ENCODE measurements at places on chromosomes 6 and 20.

DNA sequence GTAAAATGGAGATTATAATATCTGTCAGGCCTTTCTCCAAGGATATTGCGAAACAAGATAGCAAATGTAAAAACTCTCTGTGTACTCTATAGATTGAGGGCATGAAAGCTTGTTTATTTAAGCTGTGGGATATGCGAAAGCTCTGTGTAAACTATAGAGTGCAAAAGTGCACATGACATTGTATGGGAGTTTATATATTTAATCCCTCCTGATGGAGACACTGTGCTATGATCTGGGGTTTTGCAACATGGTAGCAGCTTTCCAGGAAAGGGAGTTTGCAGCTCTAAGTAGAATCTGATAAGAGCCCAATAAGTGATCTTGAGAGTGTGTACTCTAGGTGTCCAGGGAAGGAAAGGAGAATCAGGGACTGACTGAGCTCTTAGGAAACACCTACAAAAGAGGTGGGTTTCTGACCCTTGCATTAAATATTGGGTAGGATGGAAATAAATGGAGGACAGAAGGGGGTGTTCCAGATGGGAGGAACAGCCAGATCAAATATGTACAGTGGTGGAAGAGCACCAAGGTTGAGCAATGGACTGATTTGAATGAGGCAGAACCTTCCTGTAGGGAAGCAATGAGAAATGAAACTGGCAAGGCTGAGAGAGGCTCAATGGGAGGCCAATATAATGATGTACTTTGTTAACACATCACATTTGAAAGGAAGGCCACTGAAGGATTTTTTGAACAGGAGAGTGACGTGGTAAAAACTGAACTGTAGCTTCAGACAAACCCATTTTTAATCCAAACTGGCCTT is 450.1 kb downstream of the GJA1 start:
- no peak for DNase-seq

DNA sequence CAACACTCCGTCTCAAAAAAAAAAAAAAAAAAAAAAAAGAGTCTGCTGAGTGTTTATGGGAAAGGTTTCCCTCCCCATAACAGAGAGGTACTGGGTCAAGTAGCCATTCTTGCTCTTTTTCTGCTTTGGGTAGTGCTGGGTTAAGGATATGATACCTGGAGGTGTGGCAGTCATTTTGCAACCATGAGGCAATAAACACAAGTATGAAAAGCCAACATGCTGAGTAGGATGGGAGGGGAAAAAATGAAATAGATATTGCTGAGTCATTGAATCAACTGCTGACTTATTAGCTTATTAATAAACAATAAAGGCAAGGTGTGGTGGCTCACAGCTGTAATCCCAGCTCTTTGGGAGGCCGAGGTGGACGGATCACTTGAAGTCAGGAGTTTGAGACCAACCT is 2.3 kb upstream of the TOMM34 start:
- no peak for DNase-seq

DNA sequence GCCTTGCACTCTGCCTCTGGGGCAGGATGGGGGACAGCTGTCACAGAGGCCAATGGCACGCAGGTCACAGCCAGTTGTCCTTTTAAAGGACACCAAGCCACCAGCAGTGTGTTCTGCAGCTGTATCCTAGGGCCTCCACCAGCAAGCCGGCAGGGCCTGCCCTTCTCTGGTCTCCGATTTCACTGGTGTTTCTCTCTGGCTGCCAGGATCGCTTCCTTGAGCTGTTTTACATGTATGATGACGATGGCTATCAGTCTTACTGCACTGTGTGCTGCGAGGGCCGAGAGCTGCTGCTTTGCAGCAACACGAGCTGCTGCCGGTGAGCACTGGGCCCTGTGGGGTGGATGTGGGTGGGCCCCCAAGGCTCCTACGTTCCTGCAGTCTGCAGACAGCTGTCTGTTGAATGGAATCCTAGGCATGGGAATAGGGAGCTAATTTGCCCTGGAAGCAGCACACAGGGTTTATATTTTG is 22.7 kb upstream of the MAPRE1 start:
- DNase-seq = no peak

DNA sequence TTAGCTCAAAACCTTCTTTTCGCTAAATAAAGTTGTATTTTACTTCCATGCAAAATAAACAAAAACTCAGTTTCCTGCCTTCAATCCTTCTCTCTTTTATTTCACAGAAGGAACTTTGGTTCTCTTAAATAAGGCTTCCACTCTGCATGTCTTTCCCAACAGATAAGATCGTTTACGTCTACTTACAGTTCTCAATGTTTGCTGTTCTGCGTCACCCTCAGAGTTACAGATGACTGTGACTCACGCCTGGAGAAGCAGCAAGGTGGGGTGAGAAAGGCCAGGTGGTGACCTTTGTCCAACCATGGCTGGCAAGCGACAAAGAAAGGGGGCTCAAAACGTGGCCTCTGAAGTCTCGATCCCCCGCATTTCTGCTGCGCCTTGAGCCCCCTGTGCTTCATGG is 51.4 kb upstream of the RPS6KA2 start:
- no peak for DNase-seq

DNA sequence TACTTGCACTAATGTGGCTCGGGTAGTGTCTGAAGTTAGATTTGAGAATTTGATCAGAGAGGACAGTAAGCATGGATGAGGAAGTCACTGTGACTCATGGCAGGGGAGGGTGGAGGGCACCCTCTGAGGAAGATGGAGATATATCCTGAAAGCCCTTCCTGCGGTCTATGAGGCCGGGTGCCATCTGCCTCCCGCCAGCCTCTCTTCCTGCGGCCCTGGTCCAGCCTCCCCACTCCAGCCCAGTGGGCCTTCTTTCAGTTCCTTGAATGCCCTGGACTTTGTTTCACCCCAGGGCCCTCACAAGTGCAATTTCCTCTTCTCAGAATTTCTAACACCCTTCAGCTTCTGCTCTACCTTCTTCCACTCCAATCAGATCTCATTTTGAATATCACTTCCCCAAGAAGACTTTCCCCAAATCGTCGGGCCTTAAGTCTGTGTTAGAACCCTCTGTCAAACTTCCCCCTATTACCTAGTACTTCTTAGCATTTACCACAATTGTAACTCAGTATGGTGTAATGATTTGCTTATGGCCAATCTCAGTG is 20.2 kb upstream of the TNFAIP3 start:
- DNase-seq = no peak

- no peak for DNase-seq
Observed at GRCh38 chr6:31470801-31471200, 27.1 kb upstream of the MICB start.

GRCh38 chr6:25449774-25450173 is 170.6 kb downstream of the CARMIL1 start:
- no peak for DNase-seq

DNA sequence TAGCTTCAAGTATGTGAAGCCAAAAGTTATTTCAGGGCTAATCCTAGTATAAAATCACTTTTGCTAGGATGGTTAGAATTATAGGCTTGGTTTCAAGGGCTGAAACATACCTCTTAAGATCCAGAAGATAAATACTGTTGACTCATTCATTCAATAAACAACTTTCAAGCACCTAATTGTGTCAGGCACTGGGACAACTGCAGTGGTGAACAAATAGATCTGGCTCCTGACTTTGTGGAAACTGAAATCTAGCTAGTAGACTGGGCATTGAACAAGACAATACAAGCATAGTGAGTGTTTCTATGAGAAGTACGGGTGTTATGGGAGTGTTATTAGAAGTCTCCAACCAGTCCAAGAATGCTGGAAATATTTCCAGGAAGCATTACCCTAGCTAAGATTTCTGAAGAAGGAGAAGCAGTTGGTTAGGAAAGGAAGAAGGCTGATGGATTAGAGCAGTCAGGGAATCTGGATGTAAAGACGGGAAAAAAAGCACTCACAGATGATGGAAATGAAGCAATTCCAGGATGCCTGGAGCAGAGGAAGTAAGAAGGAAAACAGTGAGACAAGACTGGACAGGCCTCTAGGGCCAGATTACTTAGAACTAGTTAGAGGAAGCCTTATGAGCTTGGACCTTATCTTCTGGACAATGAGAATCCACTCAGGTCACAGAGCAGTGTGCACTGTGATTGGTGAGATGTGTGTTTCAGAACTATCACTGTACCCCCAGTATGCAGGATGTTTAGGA is 132.6 kb upstream of the RAB32 start:
- no peak for DNase-seq

GRCh38 chr6:153003366-153003690 is 819 bp upstream of the MTRF1L start:
- no peak for DNase-seq

GRCh38 chr6:143505537-143505936 is 6.0 kb downstream of the FUCA2 start:
- DNase-seq = no peak

GRCh38 chr6:93293872-93294271 is 125.5 kb downstream of the EPHA7 start:
- DNase-seq = no peak

DNA sequence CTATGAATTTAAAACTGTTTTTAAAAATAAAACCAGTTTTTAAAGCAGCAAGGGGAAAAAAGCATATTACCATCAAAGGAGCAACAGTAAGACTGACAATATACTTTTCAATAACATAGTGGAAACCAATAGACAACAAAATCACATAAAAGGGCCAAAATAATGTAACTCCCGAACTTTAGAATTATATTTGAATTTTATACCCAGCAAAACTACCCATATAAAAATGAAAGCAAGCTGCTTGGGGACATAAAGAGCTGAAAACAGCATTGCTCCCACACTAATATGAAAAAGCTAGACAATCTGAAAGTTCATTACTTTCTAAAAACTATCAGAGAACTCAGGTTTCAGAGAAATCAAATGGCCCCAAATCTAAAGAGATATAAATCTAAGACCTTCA is 199.4 kb upstream of the ARID1B start:
- DNase-seq = no peak

DNA sequence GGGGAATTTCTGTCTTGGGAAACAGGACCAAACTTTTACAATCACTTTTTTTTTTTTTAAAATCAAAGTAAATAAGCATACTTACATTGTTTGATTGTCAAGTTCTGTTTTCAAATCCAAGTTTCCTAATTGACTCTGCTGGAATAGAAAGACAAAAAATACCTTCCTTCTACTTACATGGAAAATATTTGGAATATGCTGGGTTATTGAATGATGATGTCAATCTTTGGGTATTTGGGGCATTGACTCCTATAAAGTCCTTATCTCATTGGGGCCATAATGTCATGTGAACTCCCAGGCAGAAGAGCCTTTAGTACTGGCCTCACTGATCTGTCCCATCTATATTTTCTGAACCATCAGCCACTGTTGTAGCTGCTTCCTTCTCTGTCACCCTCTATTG is 122.6 kb upstream of the NOX3 start:
- no peak for DNase-seq

DNA sequence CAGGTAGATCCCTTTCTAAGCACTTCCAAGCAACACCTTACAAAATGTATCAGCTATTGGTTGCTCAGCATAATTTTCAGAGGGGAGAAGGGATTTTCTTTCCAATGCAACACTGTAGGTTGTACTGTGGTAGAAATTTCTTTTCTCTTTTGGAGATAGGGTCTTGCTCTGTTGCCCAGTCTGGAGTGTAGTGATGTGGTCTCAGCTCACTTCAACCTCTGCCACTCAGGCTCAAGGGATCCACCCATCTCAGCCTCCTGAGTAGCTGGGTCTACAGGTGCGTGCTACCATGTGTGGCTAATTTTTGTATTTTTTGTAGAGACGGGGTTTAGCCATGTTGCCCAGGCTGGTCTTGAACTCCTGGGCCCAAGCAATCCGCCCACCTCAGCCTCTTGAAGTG is 16.3 kb downstream of the RAD21L1 start:
- no peak for DNase-seq

DNA sequence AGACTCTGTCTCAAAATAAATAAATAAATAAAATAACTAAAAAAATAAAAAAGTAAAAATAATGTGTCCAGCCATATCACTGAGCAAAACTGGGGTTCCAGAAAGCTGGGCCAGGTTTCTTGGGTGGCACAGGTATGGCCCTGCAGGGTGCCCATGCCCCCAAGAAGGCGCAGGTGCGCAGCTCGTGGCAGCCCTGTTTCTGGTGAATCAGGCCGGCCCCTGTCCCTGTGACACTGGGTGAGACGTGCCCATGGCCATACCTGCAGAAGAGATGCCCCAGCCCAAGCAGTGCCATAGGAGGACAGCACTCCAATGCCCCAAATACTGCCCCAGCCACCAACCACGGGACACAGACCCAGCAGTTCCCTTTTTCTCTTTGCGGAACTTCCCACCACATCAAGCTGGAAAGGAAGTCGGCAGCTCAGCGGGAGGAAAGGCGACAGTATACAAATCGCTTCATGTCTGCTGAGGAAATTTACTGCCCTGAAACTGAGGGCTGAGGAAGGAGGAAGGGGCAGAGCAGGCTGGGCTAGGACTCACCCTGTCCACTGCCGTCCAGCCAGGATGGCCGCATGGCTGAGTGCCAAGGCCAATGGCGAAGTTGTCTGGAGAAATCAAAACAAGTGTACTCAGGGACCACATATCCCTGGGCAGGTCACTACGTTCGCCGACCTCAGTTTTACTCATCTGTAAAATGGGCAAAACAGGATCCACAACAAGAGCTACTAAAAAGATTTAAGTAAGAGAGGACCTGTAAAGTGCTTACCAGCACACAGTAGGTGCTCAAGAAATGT is 55.4 kb downstream of the PREX1 start:
- no peak for DNase-seq

DNA sequence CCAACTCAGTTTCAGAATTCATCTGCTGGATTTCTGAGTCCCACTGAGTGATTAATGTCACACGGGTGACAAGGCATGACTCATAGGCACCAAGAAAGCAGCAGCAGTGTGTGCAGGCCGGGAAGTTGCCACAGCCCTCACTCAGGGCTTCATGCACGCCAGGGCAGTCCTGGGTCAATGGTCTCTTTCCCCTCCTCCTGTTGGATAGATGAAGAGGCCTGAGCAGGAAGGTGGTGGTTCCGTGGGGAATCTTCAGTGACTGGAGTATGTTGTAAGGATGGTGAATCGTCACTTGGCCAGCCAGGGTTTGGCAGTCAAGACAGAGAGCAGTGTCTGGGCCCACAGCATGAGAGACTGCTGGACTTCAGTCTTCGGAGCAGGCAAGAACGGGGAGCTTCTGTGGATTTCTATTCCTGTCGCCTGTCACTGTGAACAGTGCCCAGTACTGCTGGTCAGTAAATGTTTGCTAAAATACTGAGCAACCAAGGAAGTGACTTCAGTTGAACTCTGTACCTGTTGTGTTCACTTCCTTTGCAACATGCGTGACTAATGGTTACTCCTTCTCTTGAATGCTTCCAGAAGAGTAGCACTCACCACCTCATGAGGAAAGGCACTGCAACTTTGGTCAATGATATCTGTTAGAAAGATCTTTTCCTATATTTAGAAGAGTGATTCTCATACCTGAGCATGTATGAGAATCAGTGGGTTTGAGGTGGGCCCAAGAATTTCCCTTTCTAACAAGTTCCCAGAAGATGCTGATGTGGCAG is 62.0 kb upstream of the CD93 start:
- DNase-seq = no peak

- DNase-seq = no peak
Observed at GRCh38 chr6:113104541-113104940, 752.6 kb upstream of the MARCKS start.
